ENCODE measurements at places on chromosomes 7 and 10. TPM values are rescaled to one million over a fixed set of nuclear protein-coding genes. Genes with fewer than 3 reads are reported as not detected.

AZGP1 gene
- 10.0 TPM for total RNA-seq

- no peaks in the 10 kb centered on the region for H3K27me3 ChIP-seq
- H3K4me1 ChIP-seq: peaks cover 5% of the 10 kb centered on the region
- H3K4me3 ChIP-seq: no peak overlapping the region
Observed at GRCh38 chr10:7084280-7085005, 326.4 kb downstream of the SFMBT2 start.

DNA sequence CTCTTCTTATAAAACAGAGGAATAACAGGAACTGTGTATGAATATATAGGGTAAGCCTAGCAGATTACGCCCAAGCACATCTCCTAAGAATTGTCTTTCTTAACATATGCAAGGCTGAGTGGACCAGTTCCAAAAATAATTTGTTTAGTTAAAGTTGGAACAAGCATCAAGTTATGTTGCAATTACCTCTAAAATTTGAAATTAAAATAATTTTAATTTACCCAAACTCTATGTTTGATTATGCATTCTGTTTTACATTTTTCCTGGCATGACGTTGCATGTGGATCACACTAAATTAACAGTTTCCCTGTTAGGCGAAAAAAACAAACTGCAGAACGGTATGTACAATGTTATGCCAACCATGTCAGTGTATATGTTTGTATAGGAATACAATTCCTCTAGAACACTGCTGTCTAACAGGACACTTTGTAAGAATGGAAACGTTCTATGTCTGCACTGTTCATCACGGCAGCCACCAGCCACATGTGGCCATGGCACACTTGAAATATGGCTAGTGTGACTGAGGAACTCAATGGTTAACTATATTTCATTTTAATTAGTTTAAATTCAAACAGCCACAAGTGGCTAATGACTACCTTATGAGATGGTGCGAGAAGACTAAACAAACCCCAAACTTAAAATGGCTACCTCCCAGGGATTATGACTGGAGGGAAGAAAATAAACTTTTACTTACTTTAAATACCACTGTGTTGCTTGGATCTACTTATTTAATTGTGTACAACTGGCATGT is 281.1 kb upstream of the KLF14 start:
- H3K4me3 ChIP-seq: no peak overlapping the region
- H3K4me1 ChIP-seq: peaks cover 54% of the 10 kb centered on the region
- no peak overlapping the region for H3K27ac ChIP-seq
- no peaks in the 10 kb centered on the region for H3K27me3 ChIP-seq

- H3K4me3 ChIP-seq: no peak overlapping the region
- H3K27ac ChIP-seq: no peak overlapping the region
- DNase-seq: no peak
- no peaks in the 10 kb centered on the region for H3K36me3 ChIP-seq
Observed at GRCh38 chr7:106611911-106612310, 49.0 kb downstream of the CCDC71L start.

GRCh38 chr10:10132009-10132408 is 885.7 kb upstream of the CELF2 start:
- no peaks in the 10 kb centered on the region for H3K4me1 ChIP-seq
- no peak for DNase-seq
- H3K36me3 ChIP-seq: no peaks in the 10 kb centered on the region
- no peaks in the 10 kb centered on the region for H3K27me3 ChIP-seq

All from kidney (tissue), 22 donors.